ENCODE measurements at places on chromosomes 5 and 9.

- no peak for DNase-seq
These were observed 264.6 kb downstream of the SEC61B start for GRCh38 chr9:99486684-99487083.

DNA sequence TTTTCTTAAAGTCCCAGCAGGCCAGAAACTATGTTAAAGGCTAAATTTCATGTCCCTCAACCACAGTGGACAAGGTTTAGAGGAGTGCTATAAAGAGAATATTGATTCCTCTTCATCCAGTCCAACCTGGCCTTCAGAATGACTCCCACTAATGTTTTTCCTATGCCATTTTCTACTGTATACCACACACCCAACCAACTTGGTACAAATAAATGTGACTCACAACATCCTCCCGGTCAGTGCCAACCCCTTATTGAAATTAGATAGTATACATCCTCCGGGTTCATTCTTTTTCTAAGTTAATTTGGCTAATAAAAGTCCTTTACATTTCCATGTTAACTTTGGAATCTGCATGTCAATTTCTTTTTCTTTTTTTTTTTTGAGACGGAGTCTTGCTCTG lies 215.1 kb downstream of the TSSK1B start:
- no peak for DNase-seq

DNA sequence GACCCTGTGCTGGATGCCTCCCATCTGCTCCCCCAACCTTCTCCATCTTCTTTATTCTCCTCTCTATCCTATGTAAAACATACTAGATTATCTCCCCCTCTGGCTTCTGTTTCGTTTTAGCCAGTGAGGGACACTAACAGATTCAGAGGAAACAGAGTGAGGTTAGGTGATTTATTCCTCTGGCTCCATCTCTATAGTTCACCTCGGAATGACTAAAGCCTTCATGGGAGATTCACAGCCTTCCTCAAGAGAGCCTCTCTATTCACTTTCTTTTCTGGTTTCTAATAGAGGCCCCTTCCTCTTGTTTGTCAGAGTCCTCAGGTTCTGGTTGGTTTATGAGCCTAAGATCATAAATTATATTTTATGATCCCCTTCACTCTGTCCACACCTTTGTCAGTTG lies 633.1 kb upstream of the TYRP1 start:
- no peak for DNase-seq

- DNase-seq, result no peak
These were observed 21.7 kb downstream of the MED10 start for GRCh38 chr5:6356578-6357164.

- DNase-seq, result no peak
These were observed 126.9 kb downstream of the SPOCK1 start for GRCh38 chr5:137372016-137372772.

GRCh38 chr5:148558892-148559291 lies 95.4 kb downstream of the HTR4 start:
- no peak for DNase-seq

- DNase-seq, result no peak
These were observed 518 bp downstream of the ZDHHC12 start for GRCh38 chr9:128723352-128723865.

- DNase-seq, result no peak
These were observed 164.5 kb downstream of the MED27 start for GRCh38 chr9:131915181-131915580.

DNA sequence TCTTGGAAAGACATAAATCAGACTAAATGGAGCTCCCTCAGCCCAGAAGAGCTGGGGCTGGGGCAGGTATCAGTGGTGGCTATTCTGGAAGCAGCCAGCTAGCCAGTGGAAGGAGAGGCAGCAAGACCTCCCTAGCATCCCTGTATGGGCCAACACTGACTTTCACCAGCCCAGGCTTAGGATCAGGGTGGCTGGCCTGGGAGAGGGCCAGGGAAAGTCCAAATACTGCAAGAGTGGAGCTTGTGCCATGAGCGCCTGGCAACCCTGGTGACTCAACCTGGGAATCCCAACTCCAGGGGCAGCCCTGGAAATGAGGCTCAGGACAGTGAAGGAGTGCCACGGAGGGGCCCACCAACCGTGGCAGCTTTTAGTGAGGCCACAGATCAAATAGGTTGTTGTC lies 7.6 kb upstream of the IRF1 start:
- no peak for DNase-seq

GRCh38 chr5:65776441-65777141 lies 54.6 kb downstream of the NLN start:
- no peak for DNase-seq

DNA sequence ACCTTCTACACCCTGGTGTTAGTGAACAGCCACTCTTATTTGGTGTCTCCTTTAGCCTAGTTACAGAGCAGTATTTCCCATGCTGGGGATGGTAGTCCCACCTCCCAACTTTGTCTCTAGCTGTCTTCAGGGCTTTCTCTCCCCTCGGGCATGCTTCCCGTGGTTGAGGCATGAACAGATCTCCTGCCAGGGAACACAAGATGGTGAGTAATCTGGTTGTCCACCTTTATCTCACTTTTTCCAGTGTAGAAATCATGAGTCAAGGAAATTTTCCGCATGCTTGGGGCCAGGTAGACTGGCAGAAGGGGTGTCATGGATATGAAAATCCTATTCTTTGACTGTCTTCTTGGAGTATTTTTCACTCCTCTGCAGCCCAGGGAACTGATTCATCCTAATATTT lies 532.9 kb downstream of the ANXA1 start:
- no peak for DNase-seq

GRCh38 chr5:128913551-128913950 lies 51.7 kb upstream of the SLC27A6 start:
- DNase-seq, result no peak

- no peak for DNase-seq
These were observed 143.7 kb upstream of the SEMA6A start for GRCh38 chr5:116718317-116718716.

DNA sequence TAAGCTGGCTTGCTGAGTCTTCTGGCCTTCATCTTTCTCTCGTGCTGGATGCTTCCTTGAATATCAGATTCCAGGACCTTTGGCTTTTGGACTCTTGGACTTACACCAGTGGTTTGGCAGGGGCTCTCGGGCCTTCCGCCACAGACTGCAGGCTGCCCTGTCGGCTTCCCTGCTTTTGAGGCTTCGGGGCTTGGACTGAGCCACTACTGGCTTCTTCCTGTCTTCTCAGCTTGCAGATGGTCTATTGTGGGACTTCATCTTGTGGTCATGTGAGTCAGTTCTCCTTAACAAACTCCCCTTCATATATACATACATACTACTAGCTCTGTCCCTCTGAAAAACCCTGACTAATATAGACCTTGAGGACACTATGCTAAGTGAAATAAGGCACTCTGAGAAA lies 78.3 kb upstream of the SSBP2 start:
- no peak for DNase-seq

DNA sequence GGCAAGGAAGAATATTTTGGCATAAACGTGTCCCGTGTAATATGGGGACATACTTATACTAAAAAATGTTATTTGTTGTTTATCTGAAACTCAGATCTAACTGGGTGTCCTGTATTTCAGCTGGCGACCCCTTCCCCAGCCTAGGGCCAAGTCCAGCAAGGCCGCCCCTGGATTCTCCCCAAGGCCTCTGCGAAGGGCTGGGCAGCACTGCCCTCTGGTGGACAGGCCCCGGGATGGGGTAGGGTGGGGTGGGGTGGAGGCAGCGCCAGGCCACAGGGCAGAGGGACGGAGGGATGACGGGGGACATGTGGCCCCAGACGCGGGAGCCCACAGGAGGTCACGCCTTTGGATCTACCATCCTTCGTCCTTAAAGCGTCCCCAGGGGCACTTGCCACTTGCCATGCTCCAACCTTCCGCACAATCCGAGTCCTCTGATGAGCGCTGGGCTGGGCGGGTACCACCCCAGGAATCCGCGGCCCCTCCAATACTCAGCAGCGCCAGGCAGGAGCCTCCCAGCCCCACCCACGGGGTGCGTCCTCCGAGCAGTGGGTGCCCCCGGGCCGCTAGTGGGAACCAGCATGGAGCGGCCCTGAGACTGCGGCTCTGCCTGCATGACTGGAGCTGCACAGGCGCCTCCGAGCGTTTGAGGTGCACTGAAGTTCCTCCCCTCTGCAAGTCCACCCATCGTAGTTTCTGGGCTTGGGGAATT lies 7.1 kb upstream of the AGPAT2 start:
- DNase-seq, result no peak

DNA sequence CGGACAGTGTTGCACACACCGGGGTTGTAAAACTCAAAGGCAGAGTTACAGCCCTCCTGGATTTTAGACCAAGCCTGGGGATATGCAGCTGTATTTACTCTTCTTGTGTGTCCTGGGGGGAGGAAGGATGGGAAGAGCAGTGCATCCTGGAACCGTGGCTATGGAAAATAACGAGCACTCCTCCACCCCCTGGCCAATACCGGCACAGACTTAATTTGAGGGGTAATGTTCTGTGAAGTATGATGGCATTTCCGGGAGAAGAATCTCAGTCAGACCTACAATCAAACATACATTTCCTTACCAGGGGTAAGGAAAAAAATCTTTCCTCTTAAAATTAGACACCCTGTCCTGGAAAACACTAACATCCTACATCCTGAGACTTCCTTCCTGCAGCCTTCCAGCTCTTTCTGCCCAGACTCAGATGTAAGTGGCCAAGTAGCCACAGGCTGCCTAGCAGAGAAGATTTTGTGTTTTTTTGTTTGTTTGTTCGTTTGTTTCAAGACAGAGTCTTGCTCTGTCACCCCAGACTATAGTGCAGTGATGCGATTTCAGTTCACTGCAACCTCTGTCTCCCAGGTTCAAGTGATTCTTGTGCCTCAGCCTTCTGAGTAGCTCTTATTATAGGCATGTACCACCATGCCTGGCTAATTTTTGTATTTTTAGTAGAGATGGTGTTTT lies 11.0 kb upstream of the ERMP1 start:
- no peak for DNase-seq

DNA sequence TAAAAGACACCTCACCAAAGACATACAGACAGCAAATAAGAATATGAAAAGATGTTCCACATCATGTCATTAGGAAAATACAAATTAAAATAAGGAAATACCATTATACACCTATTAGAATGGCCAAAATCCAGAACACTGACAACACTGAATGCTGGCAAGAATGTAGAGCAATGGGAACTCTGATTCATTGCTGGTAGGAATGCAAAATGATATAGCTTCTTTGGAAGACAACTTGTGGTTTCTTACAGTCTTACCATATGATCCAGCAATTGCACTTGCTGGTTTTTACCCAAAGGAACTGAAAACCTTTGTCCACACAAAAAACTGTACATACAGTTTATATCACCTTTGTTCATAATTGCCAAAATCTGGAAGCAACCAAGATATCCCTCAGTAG lies 6.5 kb downstream of the TMEM161B start:
- no peak for DNase-seq

GRCh38 chr5:124806373-124807077 lies 60.1 kb upstream of the ZNF608 start:
- peak; percentile 84 for DNase-seq

DNA sequence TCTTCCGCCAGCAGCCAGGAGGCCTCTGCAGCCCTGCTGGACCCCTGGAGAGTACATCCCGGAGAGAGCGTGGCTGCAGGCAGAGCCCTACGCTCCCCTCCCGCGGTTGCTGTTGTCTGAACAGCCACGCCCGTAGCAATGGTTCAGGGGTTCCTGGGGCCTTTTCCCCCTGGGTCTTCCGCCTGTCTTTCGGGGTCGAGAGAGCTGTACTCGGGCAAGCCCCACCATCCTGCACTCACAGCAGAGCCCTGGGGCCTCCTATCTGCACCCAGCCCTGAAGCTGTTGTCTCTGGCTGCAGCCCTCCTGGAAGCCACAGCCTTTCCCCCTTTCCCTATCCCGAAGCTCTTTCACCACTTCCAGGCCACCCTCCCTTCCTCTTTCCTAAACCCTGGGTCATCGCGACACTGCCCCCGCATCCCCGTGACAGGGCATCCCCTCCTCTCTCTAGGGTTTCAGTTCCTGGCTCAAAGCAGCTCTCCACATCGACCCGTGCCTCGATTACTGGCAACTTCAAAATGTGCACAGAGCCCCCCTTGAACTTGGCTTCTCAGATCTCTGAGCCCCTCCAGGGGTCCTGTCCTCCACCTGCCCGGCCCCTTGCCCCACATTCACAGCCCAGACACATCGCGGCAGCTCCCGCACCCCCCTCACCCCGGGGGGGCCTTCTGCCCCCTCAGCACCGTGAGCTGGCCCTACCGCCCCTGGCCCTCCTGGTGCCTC lies 43.9 kb upstream of the CEP72 start:
- no peak for DNase-seq

DNA sequence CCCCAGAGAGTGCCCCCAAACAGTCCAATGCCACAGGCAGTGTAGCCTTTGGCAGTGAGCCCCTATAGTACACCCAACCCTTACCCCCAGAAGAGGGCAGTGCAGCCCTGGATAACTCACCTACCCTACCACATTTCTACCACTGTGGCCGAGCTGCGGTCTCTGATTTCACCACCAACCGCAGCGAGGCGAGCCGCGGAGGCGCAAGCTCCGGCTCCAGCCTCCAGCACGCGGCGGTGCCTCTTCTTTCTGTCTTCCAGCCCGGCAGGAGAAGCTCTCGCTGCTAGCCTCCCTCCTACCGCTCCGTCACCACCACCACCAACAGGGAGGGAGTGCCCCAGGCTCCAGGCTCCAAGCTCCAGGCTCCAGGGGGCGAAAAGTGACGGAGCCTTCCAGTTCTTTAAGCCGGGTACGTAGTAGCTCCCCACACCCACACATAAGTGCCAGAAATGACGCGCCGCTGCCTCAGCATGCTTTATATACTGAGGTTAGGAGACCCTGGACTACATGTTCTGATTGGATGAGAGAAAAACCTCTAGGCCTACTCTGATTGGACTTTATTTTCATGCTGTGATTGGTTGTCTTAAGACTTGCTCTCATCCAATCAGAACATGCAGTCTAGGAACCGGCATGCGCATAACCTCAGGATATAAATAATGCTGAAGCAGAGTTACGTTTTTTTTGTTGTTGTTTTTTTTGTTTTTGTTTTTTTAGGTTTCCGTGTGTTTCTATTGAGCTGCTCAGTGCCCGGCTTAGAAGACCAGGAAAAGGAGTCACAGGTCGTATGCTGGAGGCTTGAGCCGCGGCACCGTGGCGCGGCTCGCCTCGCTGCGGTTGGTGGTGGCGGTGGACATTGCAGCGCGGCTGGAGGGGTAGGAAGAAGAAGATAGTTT lies at the start of gene PCAT7:
Gene PCAT7, plus strand, starts transcription at position 645 of the 893 bp plus-strand sequence.
- DNase-seq, result peak; percentile 41

DNA sequence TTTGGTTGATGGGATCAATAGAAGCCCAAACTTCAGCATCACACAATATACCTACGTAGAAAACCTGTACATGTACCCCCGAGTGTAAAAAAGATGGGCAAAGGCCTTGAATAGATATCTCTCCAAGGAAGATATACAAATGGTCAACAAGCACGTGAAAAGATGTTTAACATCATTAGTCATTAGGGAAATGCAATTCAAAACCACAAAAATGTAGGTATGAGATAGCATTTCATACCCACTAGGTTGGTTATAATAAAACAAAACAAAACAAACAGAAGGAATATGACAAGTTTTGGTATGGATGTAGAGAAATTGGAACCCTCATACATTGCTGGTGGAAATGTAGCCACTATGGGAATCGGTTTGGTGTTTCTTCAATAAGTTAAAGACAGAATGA lies 33.1 kb upstream of the PPARGC1B start:
- DNase-seq, result no peak

Data from NCI-H446 (cell line).